ENCODE measurements at places on chromosomes 6 and 20. TPM values are rescaled to one million over a fixed set of nuclear protein-coding genes. Genes with fewer than 3 reads are reported as not detected.

TRAPPC3L gene
- total RNA-seq, result not detected

NKAPL gene
- total RNA-seq, result not detected

WFDC5 gene
- total RNA-seq, result not detected

APOBEC2 gene
- total RNA-seq, result not detected

DNA sequence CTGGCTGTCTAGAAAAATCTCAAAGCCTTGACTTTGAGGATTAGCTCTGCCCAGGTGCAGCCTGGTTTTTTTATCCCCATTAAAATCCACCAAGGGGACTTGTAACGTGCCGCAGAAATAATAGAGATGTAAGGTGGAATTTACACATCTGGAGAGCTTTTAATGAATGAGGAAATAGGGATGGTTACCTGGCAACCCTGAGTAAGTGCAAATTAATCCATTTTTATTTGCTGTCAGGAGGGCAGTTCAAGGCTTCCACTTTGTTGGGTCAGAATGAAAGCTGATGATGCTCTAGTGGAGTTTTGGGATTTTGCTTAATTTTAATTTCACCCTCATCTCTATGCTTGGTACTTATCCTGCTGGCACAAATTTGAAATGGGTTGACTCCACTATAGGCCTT is 163.4 kb upstream of the CEP162 start:
- no peak for DNase-seq

DNA sequence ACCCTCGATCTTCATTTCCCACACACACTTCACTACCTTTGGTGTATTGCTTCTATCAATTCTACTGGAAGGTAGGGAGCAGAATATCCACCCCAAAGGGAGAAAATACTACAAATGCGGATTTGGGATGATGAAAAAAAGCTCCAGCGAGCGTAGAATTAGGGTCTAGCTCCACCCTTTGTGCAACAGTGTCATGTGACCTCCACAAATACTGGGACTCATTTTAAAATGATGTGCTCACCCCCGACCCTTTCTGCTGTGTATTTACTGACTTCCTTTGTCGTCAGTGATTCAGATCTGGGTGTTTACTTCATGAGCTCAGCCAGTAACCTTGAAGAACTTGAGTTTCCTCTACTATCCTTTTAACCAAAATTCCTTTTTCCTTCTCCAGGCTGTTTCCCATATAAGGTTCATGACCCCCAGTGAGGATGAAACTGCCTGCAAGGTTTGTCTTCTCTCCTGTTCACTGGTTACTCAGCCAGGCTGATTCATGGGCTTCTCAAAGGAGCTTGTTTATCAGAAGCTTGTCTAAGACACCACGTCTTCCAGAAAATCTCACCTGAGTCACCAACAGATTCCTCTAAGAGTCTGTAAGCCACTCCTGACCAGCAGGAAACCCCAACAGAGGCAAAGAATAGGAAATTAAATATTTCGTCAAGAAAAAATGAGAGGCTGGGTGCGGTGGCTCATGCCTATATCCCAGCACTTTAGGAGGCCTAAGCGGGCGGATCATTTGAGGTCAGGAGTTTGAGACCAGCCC is 39.6 kb upstream of the PAX1 start:
- DNase-seq, result no peak

DNA sequence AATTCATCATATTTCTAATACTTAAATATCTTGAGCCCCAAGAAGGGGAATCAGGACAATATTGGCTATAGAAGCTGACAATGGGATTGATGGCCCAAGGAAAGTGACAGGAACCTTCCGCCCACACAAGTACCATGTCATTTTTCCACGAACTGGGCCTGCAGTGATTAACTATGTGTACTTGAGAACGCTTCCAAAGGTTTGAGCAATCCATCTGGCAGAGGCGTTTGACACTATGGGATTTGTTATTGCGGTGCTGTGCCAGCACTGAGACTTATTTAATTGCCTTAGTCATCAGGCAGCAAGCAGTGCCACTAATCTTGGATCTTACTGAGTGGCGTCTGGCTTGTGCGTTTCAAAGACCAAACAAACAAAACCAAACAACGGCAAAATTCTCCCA is 135.6 kb upstream of the UST start:
- peak; percentile 89 for DNase-seq

GRCh38 chr6:20266851-20267608 is 54.8 kb upstream of the MBOAT1 start:
- no peak for DNase-seq

DNA sequence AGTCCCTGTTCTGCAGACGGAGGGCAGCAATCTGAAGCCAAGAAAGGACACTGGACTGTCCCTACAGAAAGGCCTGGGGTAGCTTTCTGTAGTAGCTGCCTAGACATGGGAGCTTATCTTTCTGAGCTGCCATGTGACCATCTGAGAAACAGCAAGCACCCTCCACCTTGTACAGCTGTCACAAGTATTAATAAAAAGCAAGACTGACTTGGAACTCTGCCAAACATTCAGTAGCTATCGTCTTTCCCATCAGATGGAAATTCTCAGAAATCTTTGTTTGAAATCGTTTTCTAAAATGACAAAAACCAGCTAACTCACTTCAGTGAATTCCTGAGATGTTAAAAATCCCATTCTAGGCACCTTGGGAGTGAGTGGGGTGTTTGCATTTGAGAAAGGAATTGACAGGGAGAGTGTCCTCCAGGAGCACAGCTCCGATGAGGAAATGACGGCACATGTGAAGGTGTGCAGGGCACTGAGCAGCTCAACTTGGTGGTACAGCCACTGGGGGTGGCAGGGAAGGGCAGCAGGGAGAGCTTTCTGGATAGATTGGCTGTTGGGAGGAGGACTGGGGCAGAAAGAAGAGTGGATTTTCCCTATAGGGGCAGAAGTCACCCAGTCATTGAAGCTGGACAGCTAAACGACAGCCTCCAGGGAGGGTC is 24.5 kb downstream of the ACSS1 start:
- DNase-seq, result no peak

- DNase-seq, result no peak
These were observed 161.1 kb upstream of the DTNBP1 start for GRCh38 chr6:15823838-15824414.

GRCh38 chr20:48294942-48295341 is 509.7 kb upstream of the SULF2 start:
- DNase-seq, result no peak
